ENCODE measurements at places on chromosomes 2 and 18.

- no peak for DNase-seq
Observed at GRCh38 chr2:172596776-172597175, 40.9 kb downstream of the PDK1 start.

- DNase-seq = no peak
Observed at GRCh38 chr2:152497481-152498052, 162.6 kb downstream of the FMNL2 start.

GRCh38 chr2:163834221-163834620, 98.4 kb upstream of the FIGN start:
- no peak for DNase-seq

DNA sequence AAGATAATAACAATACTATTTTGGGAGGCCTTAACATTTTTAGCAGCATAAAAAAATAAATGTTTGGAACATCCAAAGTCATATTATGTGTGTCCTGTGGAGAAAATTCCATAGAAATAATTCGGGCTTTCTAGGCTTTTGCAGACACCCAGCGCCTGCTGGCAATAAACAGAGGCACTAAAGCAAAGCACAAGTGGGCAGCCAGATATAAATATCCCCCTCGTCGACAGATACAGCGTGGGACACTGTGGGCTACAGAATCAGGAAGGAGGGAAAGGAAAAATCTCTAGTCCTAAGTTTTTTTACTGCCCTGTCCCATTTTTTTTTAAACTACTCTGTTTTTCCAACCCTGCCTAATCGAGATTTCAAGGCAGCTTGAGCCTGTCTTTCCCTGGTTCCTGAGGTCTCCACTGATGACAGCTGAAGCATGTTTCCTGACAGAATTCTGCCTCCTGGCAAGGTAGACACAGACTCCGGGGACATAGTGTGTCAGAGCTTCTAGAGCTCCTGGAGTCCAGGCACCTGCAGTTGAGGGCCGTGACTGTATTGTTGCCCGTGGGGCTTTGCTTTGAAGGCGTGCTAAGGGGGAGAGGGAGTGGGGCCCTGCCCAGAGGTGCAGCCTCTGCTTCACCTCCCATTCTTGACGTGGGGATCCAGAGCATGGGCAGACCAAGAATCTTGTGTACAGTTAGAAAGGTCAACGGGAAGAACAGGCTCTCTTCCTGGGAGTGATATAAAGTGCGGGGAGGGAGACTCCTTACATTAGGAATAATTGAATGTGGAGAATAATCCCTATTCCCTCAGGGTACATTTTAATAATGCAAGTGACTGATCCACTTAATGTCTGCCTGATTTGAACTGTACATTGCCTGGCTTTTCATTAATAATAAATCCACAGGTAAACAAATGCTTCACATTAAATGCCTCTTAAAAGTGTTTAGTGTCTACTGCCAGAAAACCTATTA, 232.3 kb downstream of the DCC start:
- DNase-seq = no peak

GRCh38 chr2:26058390-26058789, 24.5 kb downstream of the RAB10 start:
- no peak for DNase-seq

DNA sequence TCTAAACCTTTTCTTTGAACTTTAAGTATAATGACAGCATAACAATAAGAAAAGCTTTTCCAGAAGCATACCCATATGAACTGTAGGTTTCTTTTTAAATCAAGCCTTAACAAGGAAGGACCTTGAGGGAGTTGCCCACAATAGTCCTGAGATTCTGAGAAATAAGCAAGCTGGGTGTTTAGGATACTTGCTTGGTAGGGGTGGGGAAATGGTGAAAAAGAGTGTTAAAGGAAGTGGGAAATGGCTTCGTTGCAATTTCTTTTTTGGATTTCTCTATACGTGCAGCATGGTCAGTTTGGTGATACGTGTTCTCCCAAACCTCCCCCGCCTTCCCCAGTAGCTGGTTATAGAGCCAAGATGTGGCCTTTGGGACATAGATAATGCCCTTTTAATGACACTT, 17.2 kb downstream of the INSIG2 start:
- DNase-seq = no peak

- no peak for DNase-seq
Observed at GRCh38 chr2:147530033-147530432, 314.8 kb upstream of the ACVR2A start.

DNA sequence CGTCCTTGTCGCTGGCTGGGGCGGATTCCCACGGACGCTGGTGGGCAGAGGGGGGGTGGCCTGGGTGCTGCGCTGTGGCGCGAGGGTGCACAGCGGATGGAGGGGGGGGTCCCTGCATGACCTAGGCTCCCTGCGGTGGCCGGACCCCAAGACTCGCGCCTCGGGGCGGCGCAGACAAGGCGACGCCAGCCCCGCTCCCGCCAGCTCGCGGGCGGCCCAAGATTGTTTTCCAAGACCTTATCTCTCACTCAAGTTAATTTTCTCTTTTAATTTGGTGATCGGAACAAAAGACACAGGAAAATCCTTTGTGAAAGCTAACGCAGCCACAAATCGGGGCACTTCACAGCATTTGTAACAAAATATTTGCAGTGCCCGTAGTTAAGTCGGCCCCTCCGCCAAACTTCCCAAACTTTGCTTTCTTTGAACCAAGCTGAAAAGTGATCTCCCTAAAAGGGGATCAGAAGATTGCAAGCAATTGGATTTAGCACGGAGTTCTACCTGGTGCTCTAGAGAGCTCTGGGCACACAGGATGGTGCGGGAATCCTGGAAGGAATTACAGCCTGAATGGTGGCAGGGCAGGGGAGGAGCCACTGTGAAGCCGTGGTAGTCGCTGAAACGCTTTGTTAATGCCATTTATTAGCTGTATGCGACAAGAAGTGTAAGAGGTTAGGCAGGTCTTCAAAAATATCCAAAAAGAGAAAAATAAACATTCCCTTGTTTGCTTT, 4.8 kb upstream of the ID2 start:
- DNase-seq = no peak

DNA sequence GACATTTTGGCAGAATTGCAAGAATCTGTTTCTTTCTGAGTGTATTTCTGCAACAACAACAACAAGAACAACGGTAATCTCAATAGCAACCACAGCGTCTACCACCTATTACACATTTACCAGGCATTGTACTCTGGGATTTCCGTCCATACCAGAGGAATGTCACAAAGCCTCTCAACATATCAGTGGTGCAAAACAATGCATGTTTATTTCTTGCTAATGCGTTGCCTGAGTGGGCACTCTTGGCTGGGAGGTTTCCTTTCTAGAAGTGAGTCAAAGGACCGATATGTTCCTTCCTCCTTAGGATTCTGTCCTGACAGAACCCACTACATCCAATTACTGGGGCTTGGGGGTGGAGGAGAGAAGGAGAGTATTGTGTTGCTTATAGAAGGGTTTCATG, 585.6 kb downstream of the TSN start:
- no peak for DNase-seq

GRCh38 chr2:43400508-43400907, 174.1 kb upstream of the ZFP36L2 start:
- no peak for DNase-seq

GRCh38 chr2:22826703-22827102, 558.3 kb upstream of the KLHL29 start:
- DNase-seq = no peak

DNA sequence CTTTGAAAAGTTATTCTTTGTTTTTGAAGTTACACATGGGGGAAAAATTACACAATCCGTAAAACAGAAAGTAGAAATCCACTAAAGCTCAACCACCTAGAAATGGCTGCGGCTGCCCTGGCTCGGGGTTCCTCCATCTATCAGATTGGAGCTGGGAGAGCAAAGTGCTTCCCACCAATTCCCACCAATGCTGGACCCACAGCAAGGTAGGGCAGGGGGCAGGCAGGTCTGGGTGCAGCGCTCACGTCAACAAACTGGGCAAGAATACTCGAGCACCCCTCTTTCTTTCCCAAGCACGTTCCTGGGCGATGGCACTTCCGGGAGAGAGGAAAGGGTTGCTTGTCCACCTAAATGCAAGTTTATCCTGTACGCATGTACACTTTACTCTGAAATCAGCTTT, 217.6 kb downstream of the NDUFA10 start:
- no peak for DNase-seq

DNA sequence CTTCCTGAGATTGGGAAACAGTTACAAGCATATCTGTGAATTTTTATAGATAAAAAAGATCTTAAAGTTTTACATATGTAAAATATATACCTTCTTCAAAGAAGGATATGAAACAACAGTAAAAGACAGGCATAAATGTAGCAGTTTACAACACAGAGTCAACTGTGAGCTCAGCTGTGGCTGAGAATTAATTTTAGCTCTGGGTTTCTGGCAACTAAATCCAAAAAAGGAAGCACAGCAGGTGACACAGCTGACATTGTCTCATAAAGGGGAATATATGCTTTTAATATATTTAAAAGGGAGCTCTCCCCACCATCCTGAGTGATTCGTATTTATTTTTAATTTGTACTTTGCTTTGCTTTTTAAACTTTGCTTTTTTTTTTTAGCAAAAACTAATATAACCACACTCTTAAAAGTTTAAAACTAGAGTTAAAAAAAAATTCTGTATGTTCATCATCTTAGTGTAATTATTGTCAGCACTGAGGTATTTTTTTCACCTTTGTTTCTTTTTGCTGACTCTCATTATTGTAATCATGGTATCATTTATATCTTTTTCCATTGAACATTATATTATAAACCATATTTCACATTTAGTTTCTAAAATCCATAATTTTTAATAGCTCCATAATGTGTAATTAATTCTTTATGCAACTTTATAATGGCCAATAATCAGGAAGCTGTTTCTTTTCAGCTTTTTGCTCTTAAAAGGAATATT, 6.7 kb downstream of the TUBB6 start:
- DNase-seq = no peak

GRCh38 chr2:290090-290722, 2.3 kb upstream of the ALKAL2 start:
- no peak for DNase-seq

- no peak for DNase-seq
Observed at GRCh38 chr18:59787998-59788790, 91.0 kb upstream of the CCBE1 start.

DNA sequence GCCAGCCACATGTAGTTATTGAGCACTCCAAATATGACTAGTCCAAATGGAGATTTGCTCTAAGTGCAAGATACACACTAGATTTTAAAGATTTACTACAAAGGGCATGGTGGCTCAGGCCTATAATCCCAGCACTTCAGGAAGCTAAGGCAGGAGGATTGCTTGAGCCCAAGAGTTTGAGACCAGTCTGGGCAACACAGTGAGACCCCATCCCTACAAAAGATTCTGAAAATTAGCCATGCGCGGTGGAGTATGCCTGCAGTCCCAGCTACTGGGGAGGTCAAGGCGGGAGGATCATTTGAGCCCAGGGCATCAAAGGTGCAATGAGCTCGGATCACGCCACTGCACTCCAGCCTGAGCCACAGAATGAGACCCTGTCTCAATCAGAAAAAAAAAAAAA, 93.5 kb upstream of the HNRNPA3 start:
- DNase-seq = no peak

DNA sequence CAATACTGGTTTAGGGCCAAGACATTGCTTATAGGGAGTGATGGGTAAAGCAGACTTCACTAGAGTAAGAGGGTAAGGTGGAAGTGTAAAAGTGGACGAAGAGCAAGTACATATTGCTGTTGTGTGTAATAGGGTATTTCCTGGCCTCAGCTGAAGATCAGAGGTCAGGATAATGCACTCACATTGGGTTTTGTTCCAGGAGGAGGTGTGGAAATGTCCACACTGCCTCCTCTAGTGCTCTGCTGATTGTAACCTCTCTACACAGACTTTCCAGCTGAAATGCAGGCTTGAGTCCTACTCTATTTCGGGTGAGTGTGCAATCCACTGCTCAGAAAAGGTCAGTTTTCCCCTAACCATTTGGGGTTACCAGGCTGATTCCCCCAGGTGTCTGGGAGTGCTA, 41.7 kb upstream of the PLA2R1 start:
- DNase-seq = no peak

- DNase-seq = no peak
Observed at GRCh38 chr18:40863801-40864200, 1091.2 kb upstream of the PIK3C3 start.

Data from activated gamma-delta T cell (primary cell).